Stimulated activated CD4-positive, alpha-beta T cell treated with anti-CD3 and anti-CD28 coated beads, Interleukin-4, amount 100 ng/mL, for 24 hours (primary cell): ENCODE measurements at places on chromosomes 13 and 19.

DNA sequence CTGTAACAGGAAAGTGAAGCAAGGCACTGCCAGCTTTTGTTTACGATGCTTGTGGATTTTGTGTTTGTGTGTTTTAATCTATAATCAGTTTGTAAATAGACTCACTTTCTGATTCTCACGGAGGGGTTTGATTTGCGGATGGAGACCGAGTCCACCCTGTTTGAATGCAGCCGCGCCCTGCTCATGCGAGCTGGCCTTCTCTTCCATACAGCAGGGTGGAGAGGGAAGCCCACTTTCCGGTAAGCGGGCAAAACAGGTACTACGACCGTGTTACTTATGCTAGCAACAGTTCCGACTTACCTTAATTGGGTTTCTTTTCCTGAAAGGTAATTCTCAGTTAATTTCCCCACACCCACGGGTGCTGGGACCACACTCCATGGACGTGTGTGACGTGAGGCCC, 33.1 kb downstream of the ADPRHL1 start:
- no peak for DNase-seq

- DNase-seq: no peak
Observed at GRCh38 chr13:27619093-27619727, 1.1 kb downstream of the LNX2 start.

DNA sequence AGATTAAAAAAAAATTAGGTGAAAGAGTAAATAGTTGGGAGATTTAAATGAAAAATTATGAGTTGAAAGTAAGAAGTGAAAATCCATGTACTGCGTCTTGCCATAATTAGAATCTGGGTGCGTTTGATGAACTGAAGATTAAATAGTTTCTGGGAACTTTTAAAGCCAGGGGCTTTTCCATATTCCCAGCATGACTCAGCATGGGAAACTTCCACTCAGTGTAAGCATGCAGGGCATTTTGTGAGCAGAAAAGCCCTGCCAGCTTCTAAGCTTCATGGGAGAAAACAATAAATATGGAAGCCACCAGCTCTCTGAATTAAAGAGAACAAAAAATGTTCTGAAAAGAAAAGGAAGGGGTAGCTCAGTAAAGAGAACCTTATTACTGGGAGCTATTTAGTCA, 62.0 kb upstream of the EDNRB start:
- no peak for DNase-seq

DNA sequence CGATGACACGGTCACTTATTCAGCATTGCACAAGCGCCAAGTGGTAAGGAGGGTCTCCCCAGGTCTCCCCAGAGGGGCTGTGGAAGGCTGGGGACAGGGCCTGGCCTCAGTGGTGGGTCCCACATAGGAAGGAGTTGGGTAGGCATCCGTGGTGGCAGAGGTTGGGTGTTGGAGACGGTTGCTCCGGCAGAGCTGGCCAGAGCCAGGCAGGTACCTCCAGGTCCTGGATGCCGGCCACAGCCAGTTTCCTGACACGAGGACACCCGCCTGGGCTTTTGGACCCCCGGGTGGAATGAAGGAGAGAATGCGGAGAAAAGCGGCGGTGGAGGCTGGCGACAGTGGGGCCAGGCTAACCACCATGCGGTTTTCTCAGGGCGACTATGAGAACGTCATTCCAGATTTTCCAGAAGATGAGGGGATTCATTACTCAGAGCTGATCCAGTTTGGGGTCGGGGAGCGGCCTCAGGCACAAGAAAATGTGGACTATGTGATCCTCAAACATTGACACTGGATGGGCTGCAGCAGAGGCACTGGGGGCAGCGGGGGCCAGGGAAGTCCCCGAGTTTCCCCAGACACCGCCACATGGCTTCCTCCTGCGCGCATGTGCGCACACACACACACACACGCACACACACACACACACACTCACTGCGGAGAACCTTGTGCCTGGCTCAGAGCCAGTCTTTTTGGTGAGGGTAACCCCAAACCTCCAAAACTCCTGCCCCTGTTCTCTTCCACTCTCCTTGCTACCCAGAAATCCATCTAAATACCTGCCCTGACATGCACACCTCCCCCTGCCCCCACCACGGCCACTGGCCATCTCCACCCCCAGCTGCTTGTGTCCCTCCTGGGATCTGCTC, 1.3 kb upstream of the FFAR1 start:
- DNase-seq: peak; percentile 63

DNA sequence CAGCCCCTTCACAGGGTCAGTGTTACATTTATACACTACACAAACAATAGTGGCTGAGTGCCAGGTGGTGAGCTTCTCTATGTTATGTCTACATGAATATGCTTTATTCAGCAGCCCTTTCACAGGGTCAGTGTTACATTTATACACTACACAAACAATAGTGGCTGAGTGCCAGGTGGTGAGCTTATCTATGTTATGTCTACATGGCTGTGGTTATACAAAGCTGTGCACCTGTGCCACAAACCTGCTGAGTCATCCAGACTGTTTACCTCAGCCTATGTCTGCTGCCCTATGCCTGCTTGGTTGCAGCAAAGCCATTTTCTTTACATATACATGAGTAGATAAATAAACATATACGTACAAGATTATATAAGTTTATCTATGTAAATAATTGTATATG, 76.5 kb downstream of the ZNF726 start:
- DNase-seq: no peak

- no peak for DNase-seq
Observed at GRCh38 chr13:60329221-60329923, 67.6 kb upstream of the TDRD3 start.

GRCh38 chr19:35431145-35431807, 16.8 kb upstream of the FFAR2 start:
- no peak for DNase-seq
